Astrocyte of the cerebellum (primary cell): ENCODE measurements at places on chromosomes 12 and 14.
A peak's percentile ranks its signal among the peaks of the same experiment; 100 is the strongest.

DNA sequence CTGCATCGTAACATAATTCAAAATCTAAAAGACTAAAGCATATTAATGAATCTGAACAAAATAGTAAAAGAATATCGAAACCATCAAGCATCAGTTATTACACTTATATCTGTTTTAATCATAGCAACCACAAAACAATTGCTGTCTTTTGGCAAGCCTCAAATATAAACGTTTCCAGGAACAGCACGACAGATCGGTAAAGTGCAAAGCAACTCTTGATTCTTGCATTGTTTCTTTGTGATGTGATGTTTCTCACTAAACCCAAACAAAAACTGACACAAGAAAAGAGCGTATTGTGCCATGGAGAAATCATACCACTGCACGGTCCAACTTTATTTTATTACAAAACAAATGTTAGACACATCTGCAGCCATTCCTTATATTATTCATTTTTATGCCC lies 9.2 kb upstream of the MYF6 start:
- DNase-seq = no peak

GRCh38 chr12:34219046-34219770 lies 196.9 kb downstream of the ALG10 start:
- no peak for DNase-seq

DNA sequence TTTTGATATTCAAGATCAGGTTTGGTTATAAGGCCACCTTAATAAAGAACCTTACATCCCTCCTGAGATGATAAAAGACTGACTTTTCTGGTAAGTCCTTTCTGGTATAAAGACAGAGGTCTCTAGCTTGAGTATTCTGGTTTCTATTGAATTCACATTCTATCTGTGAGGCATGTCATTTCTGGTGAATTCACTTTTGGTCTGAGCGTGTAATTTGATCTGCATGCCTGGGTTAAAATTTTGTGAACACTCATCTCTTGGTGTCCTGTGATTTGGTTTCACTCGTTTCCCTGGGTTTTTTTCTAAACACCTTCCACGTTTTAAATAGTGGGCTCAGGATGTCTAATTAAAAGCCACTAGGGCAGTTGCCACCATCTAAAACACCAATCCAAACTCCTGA lies 12.2 kb downstream of the EIF5 start:
- peak; percentile 13 for DNase-seq

GRCh38 chr12:27575090-27575761 lies 51.2 kb downstream of the PPFIBP1 start:
- DNase-seq = no peak

GRCh38 chr12:122834104-122834920 lies 945 bp upstream of the HIP1R start:
- no peak for DNase-seq

GRCh38 chr12:105672121-105672975 lies 341.9 kb downstream of the C12orf75 start:
- DNase-seq = no peak
